ENCODE measurements at places on chromosomes 5 and 9.

- DNase-seq, result no peak
Observed at GRCh38 chr5:31854181-31855133, 215.5 kb downstream of the PDZD2 start.

DNA sequence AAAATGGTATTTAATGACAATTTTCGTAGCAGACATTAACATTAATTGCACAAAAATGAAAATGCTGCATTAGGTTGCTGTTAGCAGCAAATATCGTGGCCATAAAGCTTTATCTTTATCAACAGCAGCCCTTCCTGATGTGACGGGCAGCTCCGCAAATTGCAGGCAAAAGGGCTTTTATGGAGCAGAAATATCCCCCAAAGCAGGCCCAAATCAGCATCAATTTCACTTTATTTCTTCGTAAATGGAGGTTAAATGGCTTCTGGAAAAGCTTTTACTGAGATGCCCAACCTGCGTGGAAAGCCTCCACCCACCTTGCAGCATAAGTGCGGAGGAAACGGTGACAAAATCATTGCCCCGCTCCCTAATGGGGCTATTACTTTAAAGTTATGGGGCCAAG lies 77.9 kb upstream of the BARHL1 start:
- DNase-seq, result no peak

- no peak for DNase-seq
Observed at GRCh38 chr9:121696930-121697329, 45.5 kb downstream of the DAB2IP start.

- DNase-seq, result no peak
Observed at GRCh38 chr5:2009986-2010914, 127.5 kb upstream of the IRX4 start.

GRCh38 chr9:136588663-136589464 lies 43.0 kb upstream of the NOTCH1 start:
- no peak for DNase-seq

- no peak for DNase-seq
Observed at GRCh38 chr9:33884856-33885701, 68.1 kb downstream of the UBE2R2 start.

GRCh38 chr5:151662805-151663204 lies 23.9 kb downstream of the SPARC start:
- DNase-seq, result no peak

GRCh38 chr9:109590966-109591365 lies 92.9 kb upstream of the PTPN3 start:
- DNase-seq, result no peak
